Mammary epithelial cell (primary cell): ENCODE measurements at places on chromosomes 5 and 9. TPM values are rescaled to one million over a fixed set of nuclear protein-coding genes. Genes with fewer than 3 reads are reported as not detected.

DNA sequence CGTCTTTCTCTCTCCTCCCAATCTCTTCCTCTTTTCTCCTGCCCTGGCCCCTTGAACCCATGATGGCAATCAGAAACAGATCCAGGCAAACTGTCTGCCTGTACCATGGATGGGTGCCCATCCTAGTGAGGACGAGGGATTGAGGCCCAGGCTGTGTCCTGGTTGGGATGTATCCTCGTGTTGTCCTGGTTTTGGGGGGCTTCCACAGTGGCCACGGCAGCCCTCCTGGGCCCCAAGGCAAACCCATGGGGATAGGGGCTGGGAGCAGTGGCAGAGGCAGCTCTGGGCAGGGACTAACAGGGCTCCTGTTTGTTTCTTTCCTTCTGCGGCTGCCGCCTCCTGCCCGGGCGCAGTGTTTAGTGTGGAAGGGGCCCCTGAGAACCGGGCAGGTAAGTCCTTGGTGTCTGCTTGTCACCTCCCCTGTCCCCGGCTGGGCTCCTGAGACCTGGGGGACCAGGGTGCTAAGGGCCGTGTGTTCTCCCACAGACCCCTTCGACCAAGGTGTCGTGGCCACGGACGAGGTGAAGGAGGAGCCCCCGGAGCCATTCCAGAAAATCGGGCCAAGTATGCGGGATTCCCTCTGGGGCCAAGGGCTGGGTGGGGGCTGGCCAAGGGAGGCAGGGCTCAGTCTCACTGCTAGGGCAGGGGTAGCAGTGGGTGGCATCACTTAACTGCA, 70.0 kb downstream of the AMBP start:
- no peak for DNase-seq

DNA sequence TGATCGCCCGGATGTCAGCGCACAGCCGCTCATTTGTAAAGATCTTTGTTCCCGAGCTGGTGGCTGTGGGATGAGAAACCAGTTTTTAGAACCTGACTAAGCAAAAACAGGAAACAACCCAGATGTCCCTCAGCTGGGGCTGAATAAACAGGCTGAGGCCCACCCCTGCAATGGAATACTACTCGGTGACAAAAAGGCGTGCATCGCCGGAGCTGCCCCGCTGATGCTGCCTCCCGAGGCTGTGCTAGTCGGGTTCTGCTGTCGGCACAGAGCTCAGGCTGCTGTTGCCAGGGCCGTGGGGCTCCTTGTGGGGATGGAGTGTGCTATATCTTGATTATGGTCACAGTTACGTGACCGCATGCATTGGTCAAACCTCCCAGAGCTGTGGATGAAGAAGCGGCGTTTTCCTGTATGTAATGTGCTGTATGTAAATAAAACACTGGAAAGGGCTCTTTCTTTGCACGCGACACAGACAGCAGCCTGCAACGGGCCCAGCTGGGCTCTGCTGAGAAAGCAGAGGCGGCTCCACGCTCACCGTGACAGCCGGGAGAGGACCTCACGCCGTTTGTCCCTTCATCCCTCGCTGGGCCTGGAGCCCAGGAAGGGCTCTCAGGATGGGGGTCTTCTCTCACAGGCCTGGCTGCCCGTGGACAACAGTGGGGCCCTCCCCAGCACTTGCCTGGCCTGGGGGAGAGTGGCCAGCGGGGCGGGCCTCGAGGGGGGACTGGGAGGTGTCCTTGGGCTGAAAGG, 51.5 kb upstream of the RNU6ATAC start:
- no peak for DNase-seq

- DNase-seq = no peak
Observed at GRCh38 chr9:7298123-7298522, 501.5 kb downstream of the DMAC1 start.

DNA sequence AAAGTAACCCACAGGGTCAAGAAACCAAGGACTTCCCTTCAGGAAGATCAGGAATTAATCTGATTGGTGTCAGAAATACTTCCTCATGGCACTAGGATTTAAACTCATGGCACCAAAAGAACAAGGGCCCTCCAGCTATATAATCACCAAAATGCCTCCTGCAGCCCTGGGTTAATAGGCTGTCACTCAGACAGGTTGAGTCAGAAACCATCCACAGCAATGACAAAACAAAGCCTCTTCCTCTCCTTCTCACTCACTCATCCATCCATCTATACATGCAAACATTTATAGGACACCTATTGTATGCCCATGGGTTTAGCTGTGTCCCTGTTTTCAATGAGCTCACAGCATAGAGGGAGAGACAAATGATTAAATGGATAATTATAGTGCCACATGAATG, 62.5 kb upstream of the SPOCK1 start:
- peak; percentile 41 for DNase-seq

DNA sequence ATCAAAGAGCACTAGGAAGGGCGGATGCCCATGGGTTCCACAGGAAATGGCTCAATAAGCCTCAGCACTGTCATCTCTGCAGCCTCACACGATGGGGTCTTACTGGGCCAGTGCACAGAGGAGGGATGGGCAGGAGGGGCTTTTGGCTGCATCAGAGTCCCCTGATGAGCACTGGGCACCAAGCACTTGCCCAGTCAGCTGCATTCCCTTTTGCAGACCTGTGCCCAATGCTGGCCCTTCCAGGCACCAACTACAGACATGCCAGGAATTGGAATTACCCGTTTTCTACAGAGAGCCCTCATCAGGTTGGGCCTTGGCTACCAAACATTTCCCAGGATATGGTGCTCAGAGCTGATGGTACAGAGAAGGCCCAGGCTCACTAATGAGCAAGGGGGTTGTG, 182.5 kb downstream of the HSPA4 start:
- no peak for DNase-seq

DNA sequence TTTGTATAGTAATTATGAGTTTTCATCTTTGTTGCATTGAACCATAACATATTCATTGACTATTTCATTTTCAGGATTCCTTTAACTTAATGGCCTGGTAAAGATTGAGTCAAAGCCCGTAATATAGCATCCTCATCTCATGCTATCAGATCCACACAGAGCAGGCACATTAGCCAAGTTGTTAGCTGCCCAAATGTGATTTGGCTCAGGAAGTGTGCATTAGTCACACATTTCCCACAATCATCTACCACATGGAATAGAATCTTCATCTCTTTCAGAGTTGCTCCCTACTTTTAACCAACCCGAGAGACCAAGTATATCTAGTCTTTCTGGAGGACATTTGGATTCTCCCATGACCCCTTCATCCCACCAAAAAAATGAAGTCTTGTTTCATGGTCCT, 481.0 kb upstream of the PTGER4 start:
- DNase-seq = peak; percentile 11

GRCh38 chr5:78102500-78102899, 192.0 kb downstream of the AP3B1 start:
- DNase-seq = peak; percentile 2

GRCh38 chr5:58245476-58245840, 214.4 kb downstream of the PLK2 start:
- DNase-seq = no peak

DNA sequence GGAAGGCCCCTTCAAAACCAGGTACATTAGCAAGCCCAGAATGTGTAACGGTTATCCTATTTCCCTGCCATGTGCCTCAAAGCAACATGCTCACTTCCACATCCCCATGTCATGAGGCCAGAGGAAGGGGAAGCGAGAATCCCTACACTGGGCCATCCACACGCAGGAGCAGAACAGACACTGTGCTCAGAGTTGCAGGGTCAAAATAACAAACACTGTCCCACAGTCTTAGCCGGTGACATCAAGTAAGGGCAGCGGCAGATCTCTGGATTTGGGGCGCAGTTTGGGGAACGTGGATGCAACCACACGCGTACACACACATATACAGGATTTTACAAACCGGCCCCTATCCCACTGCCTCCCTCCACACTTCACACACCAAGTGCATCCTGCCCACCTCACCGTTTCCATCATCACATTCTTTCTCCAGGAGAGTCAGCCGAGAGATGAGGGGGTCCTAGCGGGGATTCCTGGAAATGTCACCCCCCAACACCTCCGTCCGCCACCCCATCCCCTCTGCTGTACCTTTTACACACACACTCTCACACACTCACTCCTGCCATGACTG, 776 bp downstream of the APBA1 start:
- no peak for DNase-seq

DNA sequence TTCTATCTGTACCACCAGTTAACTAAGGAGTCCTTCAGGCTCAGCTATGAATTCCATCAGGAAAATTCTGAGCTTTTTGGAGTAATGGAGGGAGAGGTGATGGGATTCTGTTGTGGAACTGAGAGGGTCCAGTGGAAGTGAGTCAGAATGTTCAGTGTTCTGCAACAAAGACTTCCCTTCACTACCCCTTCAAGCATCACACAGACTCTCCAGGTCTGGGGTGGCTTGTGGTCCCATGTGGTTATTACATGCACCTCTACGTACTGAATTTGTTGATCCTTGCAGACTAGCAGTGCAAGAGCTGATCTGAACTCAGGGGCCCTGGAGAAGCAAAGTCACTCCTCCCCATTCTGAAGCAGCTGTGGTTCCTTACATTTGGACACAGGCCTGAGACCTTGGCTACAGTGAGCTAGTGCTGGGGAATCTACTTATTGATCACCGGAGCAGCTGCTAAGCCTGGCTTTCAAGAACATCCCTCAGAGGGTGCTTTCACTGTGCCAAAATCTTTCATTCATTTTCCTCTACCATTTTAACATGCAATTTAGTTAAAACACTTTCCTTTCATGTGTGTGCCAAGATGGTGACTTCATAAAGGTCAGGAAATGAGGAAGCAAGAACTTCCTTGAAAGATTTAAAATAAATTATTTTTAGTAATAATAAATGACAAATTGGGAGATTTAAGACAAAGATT, 75.0 kb upstream of the TNC start:
- DNase-seq = no peak

DNA sequence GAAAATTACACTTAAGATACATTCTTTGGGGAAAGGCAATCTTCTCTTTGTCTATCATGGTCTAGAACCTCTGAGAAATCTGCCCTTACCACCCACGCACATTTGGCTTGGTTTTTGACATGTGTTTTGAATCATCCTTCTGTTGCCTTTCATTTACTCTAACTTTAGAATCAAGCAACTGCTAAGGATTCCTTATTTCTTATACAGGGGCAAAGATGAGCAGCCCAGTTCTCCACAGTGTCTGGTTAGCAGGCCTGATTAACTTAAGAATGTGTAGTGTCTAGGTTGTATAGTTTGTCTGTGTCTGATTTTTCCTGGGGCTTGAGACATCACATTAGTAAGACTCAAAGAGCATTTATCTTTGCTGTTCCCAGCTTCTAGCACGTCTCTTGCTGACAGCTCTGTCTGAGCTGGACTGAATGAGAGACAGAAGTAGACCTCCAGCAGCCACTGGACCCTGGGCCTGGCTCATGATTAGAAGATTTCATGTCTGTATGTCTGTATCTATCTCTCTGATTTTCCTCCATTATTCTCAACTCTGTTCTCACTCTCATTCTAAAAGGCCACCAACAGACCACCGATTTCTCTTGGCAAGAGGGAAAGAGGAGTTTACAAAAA, 31.8 kb upstream of the PCA3 start:
- no peak for DNase-seq

GRCh38 chr9:28688172-28688571, 1114.9 kb upstream of the C9orf72 start:
- peak; percentile 54 for DNase-seq

- DNase-seq = peak; percentile 80
Observed at GRCh38 chr9:134301387-134302129, 24.7 kb upstream of the RXRA start.

DNA sequence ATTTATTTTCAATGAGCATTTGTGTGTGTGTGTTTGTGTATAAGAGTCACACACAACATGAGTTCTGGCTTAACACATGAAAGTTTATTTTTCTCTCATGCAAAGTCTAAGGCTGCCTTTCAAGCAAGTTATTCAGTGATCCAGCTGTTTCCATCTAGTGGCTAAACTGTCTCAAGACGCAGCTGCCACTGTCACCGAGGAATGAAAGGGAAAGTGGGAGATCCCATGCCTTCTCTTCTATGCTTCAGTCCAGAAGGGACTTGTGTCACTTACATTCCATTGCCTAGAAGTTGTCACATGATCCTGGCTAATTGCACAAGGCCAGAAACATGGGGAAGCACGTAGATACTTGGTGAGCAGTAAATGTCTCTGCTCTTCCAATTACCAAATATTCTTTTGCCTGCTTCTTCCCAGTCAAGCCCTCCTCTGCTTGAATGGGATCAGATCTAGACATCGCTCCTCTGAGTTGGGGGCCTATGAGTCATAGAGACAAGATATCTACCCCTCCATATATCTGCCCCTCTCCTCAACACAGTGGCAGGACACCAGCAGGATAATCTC, 30.4 kb upstream of the SLIT3 start:
- no peak for DNase-seq

DNA sequence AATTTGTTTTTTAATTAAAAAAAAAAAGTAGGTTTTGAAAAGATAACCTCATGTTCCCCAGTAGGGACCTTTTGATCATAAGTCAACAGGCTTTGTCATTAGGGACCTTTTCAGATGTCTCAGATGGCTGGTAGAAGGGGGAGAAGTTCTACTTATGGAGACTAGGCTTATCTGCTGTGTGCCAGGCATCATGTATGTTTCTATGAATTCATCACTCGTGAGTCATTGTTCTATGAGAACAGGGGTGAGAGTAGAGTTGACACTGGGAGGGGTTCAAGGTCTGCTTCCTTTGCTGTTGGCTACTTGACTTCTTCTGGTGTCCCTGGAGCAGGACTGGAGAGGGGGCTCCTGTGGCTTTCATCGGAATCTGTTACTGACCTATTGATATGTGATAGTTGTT, 138.8 kb downstream of the KDM4C start:
- peak; percentile 41 for DNase-seq

- DNase-seq = no peak
Observed at GRCh38 chr5:1536322-1536845, 12.6 kb upstream of the LPCAT1 start.

GRCh38 chr9:89525446-89526374, 27.8 kb upstream of the SEMA4D start:
- no peak for DNase-seq

GRCh38 chr5:174328631-174329299, 283.3 kb downstream of the NSG2 start:
- peak; percentile 59 for DNase-seq

SEMA4D gene
- total RNA-seq = 2.3 TPM

F2RL2 gene
- 0.17 TPM for total RNA-seq

GLDC gene
- 0.33 TPM for total RNA-seq

MYMK gene
- total RNA-seq = not detected

FCN2 gene
- not detected for total RNA-seq

QRFP gene
- total RNA-seq = not detected

PCDHGB3 gene
- 4.2 TPM for total RNA-seq

SLC36A2 gene
- total RNA-seq = not detected in 2 replicates

TSLP gene
- total RNA-seq = 6.2 and 20.1 TPM in 2 replicates

PGM5 gene
- 0.86 and 0.96 TPM in 2 replicates for total RNA-seq
